ENCODE measurements at places on chromosomes 7 and 10. TPM values are rescaled to one million over a fixed set of nuclear protein-coding genes. Genes with fewer than 3 reads are reported as not detected.

The SPDYE2B gene
- not detected for total RNA-seq

The TSPAN33 gene
- total RNA-seq: 1.2 TPM

The TAS2R39 gene
- not detected for total RNA-seq

The PLAC9 gene
- 2.6 TPM for total RNA-seq

The CFAP43 gene
- total RNA-seq: 0.18 TPM

The CLCN1 gene
- total RNA-seq: not detected

The PON2 gene
- 120 TPM for total RNA-seq

The SLC26A4 gene
- 0.46 TPM for total RNA-seq

The SH3PXD2A gene
- total RNA-seq: 77.4 TPM

The RAB18 gene
- total RNA-seq: 49.6 TPM

The ZNF425 gene
- total RNA-seq: 4.5 TPM

The PNLIP gene
- not detected for total RNA-seq

The EMX2 gene
- total RNA-seq: 0.59 TPM

The PNLIPRP3 gene
- total RNA-seq: not detected

The KCTD7 gene
- total RNA-seq: 10.4 TPM

The CUL2 gene
- 65.7 TPM for total RNA-seq

Data from smooth muscle cell of the umbilical artery (primary cell).